ENCODE measurements at places on chromosomes 6 and 20.
A peak's percentile ranks its signal among the peaks of the same experiment; 100 is the strongest.

GRCh38 chr6:98787961-98788360 is 46.4 kb upstream of the POU3F2 start:
- peak; percentile 87 for DNase-seq

GRCh38 chr6:15254070-15254975 is 8.5 kb downstream of the JARID2 start:
- no peak for DNase-seq

DNA sequence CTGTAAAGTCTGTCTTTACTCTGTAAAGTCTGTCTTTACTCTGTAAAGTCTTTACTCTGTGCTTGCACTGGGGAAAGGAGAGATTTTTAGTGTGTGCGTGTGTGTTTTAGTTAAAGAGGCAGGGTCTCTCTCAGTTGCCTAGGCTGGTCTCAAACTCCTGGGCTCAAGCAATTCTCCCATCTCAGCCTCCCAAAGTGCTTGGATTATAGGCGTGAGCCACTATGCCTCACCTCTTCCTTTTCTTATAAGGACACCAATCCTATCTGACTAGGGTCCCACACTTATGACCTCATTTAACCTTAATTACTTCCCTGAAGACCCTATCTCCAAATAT is 93.8 kb downstream of the JPH2 start:
- DNase-seq, result no peak

DNA sequence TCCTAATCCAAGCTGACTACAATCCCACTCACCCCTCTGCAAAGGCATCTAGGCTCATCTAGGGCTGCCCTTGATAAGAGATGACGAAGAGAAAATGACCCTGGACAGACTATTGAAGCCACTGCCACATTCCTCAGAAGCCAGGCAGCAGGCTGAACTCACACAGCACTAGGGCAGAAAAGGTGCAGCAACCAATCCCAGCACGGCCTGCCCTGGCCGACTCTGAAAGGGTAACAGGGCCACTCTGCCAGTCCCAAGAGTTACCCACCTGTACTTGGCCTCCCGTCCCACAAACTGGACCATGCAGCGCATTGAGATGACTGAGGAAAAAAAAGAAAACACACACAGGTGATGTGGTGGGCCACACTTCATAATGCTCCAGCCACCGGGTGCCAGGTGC is 9.1 kb downstream of the MTCH1 start:
- no peak for DNase-seq

- DNase-seq, result no peak
Measured at GRCh38 chr6:90787446-90787845, 200.6 kb upstream of the MAP3K7 start.

DNA sequence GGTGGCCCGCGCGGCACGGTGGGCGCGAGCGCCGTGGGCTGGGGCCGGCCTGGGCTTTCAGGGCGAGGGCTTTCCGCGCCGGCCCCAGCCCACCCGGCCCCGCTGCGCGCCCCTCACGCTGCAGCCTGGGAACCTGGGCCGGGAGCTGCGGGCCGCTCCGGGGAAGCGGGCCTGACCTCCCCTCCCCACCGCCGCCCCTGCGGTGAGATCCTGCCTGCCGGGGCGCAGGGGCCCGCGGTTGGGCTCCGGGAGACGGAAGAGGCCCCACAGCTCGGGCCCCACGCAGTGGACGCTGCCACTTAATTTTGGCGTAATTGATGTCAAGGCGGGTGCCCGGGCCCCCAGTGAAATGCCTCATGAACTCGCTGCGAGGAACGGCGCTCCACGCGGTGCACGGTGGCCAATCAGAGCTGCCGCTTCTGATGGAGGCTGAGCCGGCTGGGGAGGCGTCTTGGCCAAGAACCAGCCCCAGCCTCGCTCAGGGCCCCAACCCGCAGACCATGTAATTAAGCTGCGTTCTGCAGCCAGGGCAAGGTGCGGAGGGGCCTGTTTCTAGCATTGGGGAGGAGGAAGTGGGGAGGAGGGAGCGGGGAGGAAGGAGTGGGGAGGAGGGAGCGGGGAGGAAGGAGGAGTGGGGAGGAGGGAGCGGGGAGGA is 96.1 kb upstream of the BHLHE23 start:
- DNase-seq, result no peak

GRCh38 chr20:12570371-12570770 is 438.4 kb upstream of the SPTLC3 start:
- DNase-seq, result peak; percentile 66

DNA sequence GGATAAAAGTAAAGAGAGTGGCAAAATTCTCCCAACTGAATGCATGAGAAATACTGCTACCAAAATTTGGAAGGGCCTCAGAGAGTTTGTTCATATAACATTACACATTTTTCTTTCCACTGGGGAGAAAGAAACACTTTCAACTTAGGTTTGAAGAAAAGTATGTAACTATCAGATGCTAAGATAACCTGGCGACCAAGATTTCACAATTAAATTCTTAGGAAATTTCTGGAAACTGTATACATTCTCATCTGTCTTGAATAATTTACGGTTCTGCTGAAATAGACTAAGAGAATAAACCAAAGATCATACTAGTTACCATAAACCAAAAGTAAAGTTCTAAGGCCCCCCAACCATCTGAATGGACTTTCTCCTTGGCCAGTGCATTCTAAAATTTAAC is 413.0 kb upstream of the RUNX2 start:
- no peak for DNase-seq

DNA sequence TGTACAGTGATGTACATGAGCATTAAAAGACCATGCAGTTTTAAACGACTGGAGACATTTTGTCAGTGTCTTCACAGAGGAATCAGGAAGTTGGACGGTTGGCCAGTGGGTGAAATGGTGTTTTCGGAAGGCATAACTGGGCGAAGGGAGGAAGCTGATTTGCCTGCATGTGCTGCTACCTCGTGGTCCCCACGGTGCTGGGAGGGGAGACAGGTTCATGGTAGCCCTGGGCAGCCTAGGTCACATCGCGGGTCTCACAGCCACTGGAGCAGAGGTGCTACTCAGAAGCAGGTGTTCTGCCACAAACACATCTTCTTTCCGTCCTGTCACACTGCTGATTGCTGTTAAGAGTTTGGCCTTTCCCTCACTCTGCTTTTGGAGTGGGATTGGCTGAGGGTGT is 35.2 kb downstream of the HIVEP1 start:
- no peak for DNase-seq

- DNase-seq, result no peak
Measured at GRCh38 chr6:129662406-129662766, 47.6 kb downstream of the ARHGAP18 start.

- DNase-seq, result no peak
Measured at GRCh38 chr6:74166849-74167248, 470.8 kb downstream of the CD109 start.

GRCh38 chr20:38726804-38727606 is 2.7 kb downstream of the SLC32A1 start:
- no peak for DNase-seq

DNA sequence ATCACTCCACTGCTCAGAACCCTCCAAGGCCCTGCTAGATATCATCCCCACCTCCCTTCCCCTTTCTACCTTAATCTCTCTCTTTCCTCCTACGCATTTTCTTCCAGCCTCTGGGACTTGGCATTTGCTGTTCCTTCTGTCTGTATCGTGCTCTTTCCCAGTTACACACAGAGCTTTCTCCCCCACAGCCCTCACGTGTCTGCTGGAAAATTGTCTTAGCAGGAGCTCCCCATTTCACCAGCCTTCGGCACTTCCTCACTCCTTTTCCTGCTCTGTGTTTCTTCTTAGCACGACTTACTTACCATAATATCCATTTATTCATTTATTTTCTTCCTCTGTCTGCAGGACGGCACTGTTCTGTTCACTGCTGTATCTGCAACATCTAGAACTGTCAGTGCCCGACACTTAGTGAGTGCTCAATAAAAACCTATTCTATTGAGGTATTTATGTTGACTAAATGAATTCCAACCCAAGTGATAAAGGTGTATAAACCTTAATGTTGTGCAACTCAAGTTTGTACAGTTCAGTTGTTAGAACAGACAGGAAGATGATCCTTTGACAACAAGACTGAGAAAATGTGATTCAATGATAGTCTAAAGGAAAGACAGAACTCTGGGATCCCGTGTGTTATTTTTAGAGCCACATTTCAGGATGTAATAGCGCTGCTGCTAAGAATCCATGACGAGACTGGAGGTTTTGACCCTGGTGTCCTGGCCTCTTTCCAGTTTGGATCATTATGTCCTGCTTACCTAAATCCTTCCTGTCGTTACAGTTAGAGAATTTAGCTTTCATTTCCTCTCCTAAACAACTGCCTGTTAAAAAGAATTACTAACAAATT is 170.1 kb upstream of the LAMP5 start:
- DNase-seq, result no peak

GRCh38 chr6:30730601-30731435 is 10.7 kb downstream of the TUBB start:
- peak; percentile 69 for DNase-seq

- no peak for DNase-seq
Measured at GRCh38 chr6:155645325-155645724, 189.7 kb upstream of the NOX3 start.

GRCh38 chr20:23251779-23252178 is 98.8 kb upstream of the NXT1 start:
- DNase-seq, result no peak

GRCh38 chr6:4125933-4126864 is 9.2 kb downstream of the ECI2 start:
- no peak for DNase-seq

GRCh38 chr6:158253248-158253647 is 59.0 kb upstream of the TULP4 start:
- DNase-seq, result no peak

GRCh38 chr6:158416883-158417759 is 104.9 kb downstream of the TULP4 start:
- no peak for DNase-seq

DNA sequence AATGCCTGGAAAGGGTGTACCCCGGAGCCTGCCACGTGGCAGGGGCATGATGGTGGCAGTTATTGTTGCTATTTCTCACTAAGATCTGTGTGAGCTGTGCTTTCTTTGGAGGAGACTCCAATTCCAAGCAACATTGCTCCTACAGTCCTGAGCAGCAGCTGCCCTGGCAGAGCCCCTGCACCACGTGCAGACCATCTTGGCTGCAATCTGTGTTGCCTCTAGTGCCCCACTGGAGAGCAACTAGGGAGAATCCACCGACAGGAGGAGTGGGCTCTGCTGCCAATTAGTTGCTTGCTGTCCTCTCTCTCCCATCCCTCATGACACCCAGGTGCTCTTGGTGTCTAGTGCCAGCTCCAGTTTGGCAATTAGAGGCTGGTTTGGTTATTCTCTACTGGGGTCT is 116.0 kb downstream of the PXDC1 start:
- no peak for DNase-seq

GRCh38 chr6:117491916-117492315 is 9.4 kb downstream of the DCBLD1 start:
- no peak for DNase-seq

GRCh38 chr6:44245912-44246662 is 814 bp upstream of the HSP90AB1 start:
- peak; percentile 86 for DNase-seq

- DNase-seq, result no peak
Measured at GRCh38 chr6:170022291-170022722, 268.6 kb downstream of the DLL1 start.

GRCh38 chr20:38158701-38159351 is 6.2 kb downstream of the TGM2 start:
- DNase-seq, result no peak

GRCh38 chr20:32160341-32160740 is 47.2 kb downstream of the PLAGL2 start:
- no peak for DNase-seq

DNA sequence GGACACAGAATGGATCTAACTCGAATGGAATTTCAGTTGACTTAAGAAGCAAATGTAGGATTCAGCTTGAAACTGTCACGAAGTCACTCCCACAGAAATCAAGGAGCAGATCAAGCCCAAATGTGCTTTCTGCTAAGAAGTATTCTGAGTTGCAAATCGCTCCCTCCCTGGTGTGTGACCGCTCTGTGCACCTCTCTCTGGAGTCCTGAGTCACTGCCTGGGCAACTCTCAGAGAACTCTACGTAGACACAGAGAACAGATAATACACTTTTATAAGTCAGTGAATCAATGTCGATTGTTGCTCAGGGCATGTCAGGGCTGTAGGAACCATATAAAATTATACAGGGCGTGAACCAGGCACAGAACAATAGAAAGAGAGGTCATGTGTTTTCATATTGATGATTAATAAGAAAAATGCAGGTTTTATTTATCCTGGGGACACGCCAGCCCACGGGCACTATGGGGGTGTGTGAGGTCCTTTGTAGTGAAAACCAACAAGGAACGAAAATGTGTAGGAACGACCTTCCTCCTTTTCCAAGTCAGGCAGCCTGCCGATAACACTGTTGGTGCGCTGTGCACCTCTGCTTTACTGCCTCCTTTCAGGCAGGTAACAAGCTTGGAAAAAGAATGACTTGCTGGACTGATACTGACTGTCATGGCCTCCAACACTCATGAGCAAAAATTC is 248.1 kb upstream of the FOXQ1 start:
- no peak for DNase-seq

DNA sequence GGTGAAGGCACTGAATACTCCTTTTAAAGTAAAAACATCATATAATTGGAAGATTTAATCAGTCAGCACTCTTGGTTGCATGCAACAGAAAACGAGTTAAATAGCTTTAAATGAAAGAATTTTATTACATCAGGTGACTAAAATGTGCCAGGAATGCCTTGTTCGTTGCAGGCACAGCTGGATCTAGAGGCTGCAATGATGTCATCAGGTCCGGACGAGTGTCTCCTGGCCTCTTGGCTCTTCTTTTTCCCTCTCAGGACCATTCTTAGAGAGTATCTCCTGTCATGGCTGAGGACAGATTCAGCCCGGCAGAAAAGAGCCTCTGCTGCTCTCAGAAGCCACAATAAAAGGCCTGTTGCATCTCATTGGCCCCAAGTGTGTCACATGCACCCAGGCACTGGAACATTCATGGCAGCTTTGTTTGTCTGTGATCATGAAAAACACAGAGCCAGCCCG is 510.7 kb upstream of the SULF2 start:
- no peak for DNase-seq

DNA sequence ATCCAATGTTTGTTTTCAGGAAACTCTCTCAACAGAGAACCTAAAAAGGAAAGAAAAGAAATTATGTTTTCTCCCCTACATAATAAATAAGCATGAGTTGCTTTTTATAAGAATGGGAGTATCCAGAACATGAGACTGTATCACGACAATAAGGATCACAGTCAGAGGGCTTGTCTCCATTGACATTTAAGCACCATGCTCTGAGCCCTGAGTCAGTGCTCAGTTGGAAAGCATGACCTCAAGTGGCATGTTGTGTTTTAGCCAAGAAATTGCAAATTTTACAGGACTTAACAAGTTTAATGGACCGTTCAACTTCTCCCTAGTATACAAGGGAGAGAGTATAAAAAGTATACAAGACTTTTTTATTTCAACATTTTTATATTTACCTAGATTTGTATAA is 431.6 kb downstream of the GJA1 start:
- no peak for DNase-seq

- DNase-seq, result no peak
Measured at GRCh38 chr20:35883336-35883777, 70.9 kb downstream of the SCAND1 start.

DNA sequence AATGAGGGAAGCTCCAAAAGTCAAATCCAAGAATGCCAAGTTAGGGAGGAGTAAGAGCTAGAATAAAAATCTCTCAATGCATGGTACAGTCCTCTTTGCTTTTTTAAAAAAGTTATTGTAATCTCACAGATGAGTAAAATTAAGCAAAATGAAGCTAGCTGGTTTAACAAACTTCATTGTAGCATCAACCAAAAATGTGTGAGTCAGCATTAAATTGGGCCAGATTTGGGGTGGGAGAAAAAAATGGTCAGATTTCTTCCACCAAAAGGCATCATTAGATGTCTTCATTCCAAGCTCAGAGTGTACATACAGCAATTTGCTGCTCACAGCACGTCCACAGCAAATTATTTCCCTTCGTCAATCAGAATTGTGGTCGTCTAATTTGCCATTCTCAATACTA is 441.5 kb upstream of the FLRT3 start:
- DNase-seq, result no peak
